Left renal pelvis (tissue), 4 donors: ENCODE measurements at places on chromosomes 4 and X. TPM values are rescaled to one million over a fixed set of nuclear protein-coding genes. Genes with fewer than 3 reads are reported as not detected.

The ENPP6 gene
- polyA plus RNA-seq = 3.3 TPM

The FAM133A gene
- 0.16 TPM for polyA plus RNA-seq

The CT45A5 gene
- not detected for polyA plus RNA-seq

The TMSB15A gene
- 76.1 TPM for polyA plus RNA-seq

The C4orf50 gene
- 0.01 TPM for polyA plus RNA-seq

The VCX2 gene
- polyA plus RNA-seq = not detected

The PABPC5 gene
- 8.6 TPM for polyA plus RNA-seq

The MAGEA2 gene
- not detected for polyA plus RNA-seq

The NLGN4X gene
- polyA plus RNA-seq = 27.0 TPM

The SSX2 gene
- not detected for polyA plus RNA-seq

The USP51 gene
- polyA plus RNA-seq = 12.3 TPM

The BGN gene
- 170 TPM for polyA plus RNA-seq

The P2RY8 gene
- polyA plus RNA-seq = 1.0 TPM

The MAGIX gene
- polyA plus RNA-seq = 8.5 TPM

The PHOX2B gene
- polyA plus RNA-seq = 0.06 TPM

The SSX3 gene
- polyA plus RNA-seq = not detected

The TBC1D8B gene
- 6.5 TPM for polyA plus RNA-seq

The RHOXF1 gene
- 0.86 TPM for polyA plus RNA-seq

The KIT gene
- polyA plus RNA-seq = 8.7 TPM

The MAGED4 gene
- polyA plus RNA-seq = 46.1 TPM

The HHIP gene
- polyA plus RNA-seq = 3.0 TPM

The TAF9B gene
- 44.4 TPM for polyA plus RNA-seq

The TMEM175 gene
- 25.5 TPM for polyA plus RNA-seq

The SLC25A4 gene
- 16.7 TPM for polyA plus RNA-seq

The RAB33A gene
- polyA plus RNA-seq = 0.66 TPM

The DMD gene
- polyA plus RNA-seq = 17.8 TPM

The SERTM2 gene
- polyA plus RNA-seq = not detected

The USP17L12 gene
- not detected for polyA plus RNA-seq

The QRFPR gene
- polyA plus RNA-seq = 1.4 TPM

The CASK gene
- 58.6 TPM for polyA plus RNA-seq

The PLXNB3 gene
- 0.76 TPM for polyA plus RNA-seq

The ADH7 gene
- not detected for polyA plus RNA-seq

The ARSH gene
- polyA plus RNA-seq = not detected

The RTL9 gene
- polyA plus RNA-seq = 0.41 TPM
